AG04449 (cell line): ENCODE measurements at places on chromosomes 16 and 17.

DNA sequence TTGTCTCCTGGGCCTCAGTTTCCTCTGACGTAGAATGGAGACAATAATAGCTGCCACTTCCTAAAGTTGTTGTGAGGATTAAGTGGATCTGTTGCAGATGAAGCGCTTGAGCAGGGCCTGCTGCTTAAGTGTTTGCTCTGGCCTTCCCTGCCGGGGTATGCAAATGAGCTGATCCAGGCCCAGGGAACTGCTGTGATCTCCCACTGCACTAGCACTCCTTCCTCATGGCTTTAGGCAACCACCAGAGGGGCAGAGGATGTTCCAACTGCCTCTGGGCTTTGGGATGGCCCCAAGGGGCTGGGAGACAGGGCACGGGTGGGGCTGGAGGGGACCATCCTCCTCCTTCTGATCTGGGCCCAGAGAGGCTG, 6.2 kb downstream of the SBK1 start:
- no peak for DNase-seq

- DNase-seq = no peak
Observed at GRCh38 chr16:180101-180675, at the start of gene HBQ1. TSS of gene HBQ1 (plus strand) at chr16:180459. CDS start at chr16:180487, 28 bp downstream.

- no peak for DNase-seq
Observed at GRCh38 chr17:21462237-21462636, 86.1 kb downstream of the KCNJ12 start.

DNA sequence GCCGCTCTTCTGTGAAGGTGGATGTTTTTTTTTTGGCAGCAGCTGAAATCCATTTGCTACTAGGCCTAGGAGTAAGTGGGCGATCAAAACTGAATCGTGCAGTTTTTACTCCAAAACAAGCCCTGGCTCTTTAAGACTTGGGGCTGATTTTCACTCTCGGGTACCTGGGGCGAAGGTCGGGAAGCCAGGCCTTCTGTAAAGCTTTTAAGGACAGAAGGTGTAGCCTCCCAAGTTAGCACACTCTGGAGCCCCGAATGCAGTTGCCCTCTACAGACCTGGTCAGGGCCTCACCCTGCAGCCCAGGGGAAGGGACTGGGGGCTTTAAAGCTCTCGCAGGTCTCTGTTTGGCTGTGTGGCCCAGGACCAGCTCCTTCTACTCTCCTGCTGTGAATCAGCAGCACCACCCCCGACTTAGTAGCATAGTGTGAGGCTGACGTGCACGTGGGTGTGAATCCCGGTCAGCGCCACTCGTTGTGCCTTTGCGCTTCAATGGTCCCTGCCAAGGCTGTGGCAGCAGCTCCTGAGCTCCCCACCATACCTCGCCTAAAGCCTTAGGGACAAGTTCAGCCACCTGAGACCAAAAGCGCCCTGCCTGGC, 49.9 kb downstream of the TMEM235 start:
- no peak for DNase-seq

GRCh38 chr17:56320443-56320842, 167.2 kb downstream of the ANKFN1 start:
- no peak for DNase-seq

GRCh38 chr17:77869665-77870132, 88.8 kb upstream of the TNRC6C start:
- no peak for DNase-seq

GRCh38 chr17:76657505-76658241, 14.1 kb upstream of the ST6GALNAC1 start:
- DNase-seq = no peak

GRCh38 chr16:23691483-23692189, 12.9 kb downstream of the PLK1 start:
- no peak for DNase-seq

DNA sequence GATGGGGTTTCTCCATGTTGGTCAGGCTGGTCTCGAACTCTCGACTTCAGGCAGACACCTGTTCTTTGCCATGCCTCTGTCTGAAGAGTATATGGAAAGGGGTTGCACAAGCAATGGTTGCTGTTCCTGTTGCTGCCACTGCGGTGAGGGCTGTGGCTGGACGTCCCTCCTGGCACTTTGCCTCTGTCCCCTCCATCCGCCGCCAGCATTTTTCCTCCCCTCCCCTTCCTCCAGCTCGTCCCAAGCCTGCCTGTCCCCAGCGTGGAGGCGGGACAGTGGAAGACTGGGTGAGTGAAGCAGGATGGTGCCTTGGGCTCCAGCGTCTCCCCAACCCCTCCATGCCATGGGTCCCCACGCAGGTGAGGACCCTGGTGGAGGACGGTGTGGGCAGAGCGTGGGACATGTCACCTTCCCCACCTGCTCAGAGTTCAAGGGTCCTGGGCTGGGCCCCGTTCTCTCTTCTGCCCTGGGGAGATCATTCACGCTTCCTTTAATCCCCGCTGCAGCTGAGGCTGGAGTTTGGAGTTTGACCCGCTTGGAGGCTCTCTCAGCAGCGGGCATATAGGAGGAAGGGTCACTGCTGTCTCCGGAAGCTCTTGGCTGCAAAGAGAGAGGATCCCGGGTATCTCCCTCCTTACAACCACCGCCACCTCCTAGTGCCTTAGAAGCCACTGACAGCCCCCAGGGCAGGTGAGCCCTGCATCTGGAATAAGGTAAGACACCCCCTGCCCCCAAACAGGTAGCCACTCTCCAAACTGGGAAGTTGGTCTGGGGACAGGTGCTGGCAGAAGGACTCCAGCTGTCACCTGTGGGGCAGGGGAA, at the start of gene SLC5A11:
Gene SLC5A11 (plus strand): TSS at position 238 of the 822 bp plus-strand sequence. CDS start 12,681 bp downstream, outside the sequence.
- DNase-seq = no peak

DNA sequence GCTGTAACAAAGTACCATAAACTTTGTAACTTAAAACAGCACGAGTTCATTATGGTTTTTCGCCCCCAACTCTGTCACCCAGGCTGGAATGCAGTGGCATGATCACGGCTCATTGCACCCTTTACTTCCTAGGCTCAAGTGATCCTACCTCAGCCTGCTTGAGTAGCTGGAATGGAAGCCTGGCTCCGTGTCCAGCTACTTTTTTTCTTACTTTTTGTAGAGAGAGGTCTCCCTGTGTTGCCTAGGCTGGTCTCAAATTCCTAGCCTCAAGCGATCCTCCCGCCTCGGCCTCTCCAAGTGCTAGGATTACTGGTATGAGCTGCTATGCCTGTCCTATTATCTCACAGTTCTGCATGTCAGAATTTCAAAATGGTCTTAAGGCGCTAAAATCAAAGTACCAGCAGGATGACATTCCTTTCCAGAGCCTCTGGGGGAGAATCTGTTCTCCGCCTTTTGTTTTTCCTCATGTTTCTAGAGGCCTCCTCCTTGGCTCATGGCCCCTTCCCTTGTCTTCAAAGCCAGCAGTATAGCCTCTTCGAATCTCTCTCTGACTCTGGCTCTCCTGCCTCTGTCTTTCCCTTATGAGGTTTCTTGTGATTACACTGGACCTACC, 10.1 kb upstream of the PRM1 start:
- no peak for DNase-seq

DNA sequence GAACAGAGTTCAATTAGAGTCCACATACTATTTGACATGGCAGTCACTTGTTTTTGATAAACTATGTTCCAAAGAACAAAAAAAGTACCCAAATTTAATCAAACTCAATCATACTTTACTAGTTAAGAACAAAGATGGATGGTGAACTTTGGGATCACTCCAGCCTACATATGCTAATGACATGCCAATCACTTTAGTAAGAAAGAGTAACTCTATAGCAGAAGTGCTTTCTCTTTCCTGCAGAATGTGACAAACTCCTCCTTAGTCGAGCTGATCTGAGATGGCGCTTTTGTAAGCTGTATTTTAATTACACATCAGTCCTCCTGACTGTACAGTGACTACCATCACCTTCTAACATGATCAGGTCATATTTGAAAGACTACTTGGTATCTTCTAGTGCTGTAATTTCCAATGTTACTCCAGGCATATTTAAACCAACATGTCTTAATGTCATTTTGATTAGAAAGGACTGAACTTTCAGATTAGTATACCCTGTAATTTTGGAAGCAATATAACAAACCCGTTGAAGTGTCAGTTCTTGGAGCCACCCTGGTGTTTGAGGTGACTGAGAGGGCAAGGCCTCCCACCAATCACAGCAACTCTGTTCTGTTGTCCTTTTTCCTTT, 4.1 kb downstream of the NETO2 start:
- DNase-seq = no peak

DNA sequence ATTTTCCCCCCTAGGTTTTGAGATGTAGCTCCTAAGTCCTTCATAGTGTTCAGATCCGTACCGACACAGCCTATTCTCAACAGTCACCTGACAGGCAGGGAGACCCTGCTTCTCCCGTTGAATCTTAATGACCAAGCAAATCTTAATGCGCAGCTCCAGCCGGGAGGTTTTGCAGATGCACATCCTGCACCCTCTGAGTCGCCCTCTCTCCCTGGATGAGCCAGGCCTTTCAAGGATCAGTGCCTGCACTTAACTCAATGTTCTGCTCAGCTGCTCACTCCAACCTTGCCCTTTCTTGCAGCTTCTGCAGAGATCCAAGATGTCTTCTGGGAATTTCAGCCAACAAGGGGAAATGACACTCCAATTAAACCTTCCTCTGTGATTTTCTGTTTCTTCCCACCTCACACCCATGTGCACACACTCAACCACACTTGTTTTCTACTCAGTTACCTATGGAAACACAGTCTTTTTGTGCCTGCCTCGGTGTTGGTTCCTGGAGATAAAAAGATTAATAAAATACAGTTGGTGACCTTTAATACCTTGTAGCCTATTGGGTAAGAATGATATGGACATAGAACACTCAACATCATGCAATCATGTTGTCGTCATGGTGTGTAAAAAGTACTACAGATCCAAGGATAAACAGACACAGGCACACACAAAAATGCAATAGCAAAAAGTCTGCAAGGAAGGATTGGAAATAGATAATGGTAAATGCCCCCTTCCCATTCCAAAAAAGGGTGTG, 76.9 kb upstream of the DYNLRB2 start:
- no peak for DNase-seq

GRCh38 chr16:7938175-7938574, 605.5 kb downstream of the RBFOX1 start:
- DNase-seq = no peak

DNA sequence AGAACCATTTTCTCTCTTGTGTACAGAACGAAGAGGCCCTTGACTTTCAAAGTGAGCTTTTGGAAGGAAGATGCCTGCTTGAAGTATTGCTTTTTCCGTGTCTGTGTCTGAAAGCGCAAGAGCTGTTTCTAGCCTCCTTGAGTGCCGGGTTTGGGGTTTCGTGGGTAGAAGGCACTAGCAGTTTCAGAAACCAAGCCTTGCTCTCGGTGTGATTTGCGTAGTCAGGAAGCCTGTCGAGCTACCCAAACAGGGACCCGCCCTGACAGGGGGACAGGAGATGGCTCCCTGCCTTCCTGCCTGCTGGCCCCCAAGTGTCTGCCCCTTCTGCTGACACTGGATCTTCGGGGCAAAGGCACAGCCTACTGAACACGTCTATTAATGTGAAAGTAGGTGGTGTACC, 322.0 kb downstream of the MAF start:
- no peak for DNase-seq

- DNase-seq = no peak
Observed at GRCh38 chr16:73697336-73697735, 599.3 kb upstream of the PSMD7 start.

DNA sequence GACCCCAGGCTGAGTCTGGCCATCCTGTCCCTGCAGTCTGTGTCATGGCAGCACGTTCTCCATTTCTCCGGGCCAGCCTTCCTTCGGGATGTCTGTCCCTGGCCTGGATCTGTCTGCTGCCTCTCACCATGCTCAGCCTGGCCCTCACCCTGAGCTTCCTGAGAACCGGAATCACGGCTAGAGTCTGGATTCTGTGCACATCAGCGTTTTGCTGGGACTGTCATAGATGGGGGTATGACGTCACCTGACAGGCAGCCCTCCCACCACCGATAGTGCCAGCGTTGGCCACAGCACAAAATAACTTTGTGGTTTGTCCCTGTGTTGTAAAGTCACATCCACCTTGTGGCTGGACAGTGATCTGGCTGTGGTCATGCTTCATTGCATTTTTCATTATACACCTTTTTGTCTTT, 59.2 kb downstream of the B9D1 start:
- DNase-seq = no peak
